ENCODE measurements at places on chromosomes 2 and 18.

DNA sequence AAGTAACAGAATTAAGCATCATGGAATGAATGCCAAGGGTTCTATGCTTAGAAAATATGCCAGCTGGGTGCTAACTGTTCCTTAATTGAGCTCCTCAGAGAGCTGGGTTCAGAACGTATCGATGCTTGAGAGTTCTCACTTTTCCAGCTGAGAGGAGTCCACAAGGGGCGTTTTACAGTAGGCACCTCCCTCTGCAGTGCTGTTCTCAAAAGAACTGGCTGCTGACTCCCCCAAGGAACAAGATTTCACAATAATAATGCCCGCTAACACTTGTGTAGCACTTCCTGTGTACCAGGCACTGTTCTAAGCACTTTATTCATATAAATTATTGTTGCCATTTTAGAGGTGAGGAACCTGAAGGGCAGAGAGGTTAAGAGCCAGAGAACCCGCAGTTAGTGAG lies 18.1 kb upstream of the TMEM237 start:
- no peak for DNase-seq
- H3K36me3 ChIP-seq, result no peaks in the 10 kb centered on the region
- H3K27ac ChIP-seq, result no peak overlapping the region
- no peak overlapping the region for H3K4me3 ChIP-seq
- H3K4me1 ChIP-seq, result no peaks in the 10 kb centered on the region

- H3K4me1 ChIP-seq, result no peaks in the 10 kb centered on the region
- DNase-seq, result no peak
- H3K36me3 ChIP-seq, result no peaks in the 10 kb centered on the region
- no peaks in the 10 kb centered on the region for H3K27me3 ChIP-seq
- H3K4me3 ChIP-seq, result no peak overlapping the region
These were observed 747.9 kb downstream of the SOCS6 start for GRCh38 chr18:71036783-71037182.

GRCh38 chr18:46369323-46369722 lies 265.1 kb downstream of the HAUS1 start:
- H3K27me3 ChIP-seq, result no peaks in the 10 kb centered on the region
- H3K4me1 ChIP-seq, result no peaks in the 10 kb centered on the region
- no peak overlapping the region for H3K4me3 ChIP-seq
- no peak overlapping the region for H3K27ac ChIP-seq
- no peak for DNase-seq
- H3K36me3 ChIP-seq, result no peaks in the 10 kb centered on the region

- peaks cover 3% of the 10 kb centered on the region for H3K27me3 ChIP-seq
- DNase-seq, result no peak
- H3K27ac ChIP-seq, result no peak overlapping the region
- no peak overlapping the region for H3K4me3 ChIP-seq
- no peaks in the 10 kb centered on the region for H3K36me3 ChIP-seq
These were observed 23.7 kb upstream of the SPTBN1 start for GRCh38 chr2:54432251-54433015.

DNA sequence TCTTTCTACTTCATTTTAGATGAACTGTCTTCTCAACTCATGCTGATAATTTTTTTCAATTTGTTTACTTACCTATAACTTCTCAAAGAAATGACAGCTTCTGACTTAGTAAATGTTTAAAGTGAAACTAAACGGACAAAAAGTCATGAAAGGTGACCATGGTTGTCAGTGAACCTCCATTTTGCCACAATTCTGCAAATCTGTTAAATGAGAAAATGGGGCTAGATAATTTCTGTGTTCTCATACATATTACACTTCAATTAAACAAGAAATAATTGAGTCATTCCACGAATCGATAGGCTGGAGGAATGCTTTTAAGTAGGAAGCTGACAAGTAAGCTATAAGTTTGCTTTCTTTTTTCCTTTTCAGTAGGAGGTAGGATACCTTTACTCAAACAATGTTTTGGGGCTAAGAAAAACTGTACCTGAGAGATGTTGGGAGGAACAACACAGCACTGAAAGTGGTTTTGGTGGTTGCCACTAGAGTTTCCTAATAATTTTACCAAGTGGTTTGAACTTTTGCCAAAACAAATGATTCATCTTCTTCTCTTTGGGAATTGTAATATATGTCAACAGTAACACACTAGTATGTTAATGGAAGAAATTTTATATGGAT lies 17.1 kb downstream of the DYNAP start:
- H3K27me3 ChIP-seq, result peaks cover 2% of the 10 kb centered on the region
- DNase-seq, result no peak
- H3K4me1 ChIP-seq, result peaks cover 5% of the 10 kb centered on the region
- H3K4me3 ChIP-seq, result no peak overlapping the region
- H3K36me3 ChIP-seq, result no peaks in the 10 kb centered on the region

DNA sequence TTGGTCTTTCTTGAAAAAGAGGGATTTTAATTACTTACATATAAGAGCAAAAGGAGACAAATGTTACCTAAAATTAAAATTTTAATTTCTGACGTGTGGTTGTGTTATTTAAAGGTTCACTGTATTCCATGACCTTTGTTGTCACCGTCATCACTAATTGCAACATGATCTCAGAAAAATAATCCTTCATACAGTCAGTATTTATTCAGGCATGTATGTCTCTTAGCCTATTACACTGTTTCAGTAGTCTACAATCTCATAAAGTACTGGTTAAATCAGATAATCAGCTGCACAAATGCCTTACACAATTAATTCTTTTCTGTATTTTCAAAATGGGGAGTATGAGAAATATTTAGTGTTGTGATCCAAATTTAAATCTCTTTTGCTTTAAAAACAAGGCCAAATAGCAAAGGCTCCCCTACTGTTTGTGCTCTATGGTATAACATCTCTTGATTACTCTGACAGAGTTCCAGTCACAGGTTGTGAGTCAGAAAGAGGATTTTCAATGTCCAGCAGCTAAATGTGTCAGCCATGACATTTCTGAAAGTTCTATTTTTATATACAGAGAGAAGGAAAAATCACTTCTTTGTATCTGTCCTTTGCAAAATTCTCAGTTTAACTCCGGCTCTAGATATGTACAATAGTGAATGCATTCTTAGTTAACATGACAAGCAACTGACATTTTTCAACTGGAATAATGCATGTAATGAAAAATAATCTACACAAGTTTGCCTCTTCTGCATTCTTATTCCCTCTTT lies 184.0 kb downstream of the FIGN start:
- H3K4me3 ChIP-seq, result no peak overlapping the region
- no peak overlapping the region for H3K27ac ChIP-seq
- no peak for DNase-seq
- no peaks in the 10 kb centered on the region for H3K27me3 ChIP-seq
- no peaks in the 10 kb centered on the region for H3K36me3 ChIP-seq

DNA sequence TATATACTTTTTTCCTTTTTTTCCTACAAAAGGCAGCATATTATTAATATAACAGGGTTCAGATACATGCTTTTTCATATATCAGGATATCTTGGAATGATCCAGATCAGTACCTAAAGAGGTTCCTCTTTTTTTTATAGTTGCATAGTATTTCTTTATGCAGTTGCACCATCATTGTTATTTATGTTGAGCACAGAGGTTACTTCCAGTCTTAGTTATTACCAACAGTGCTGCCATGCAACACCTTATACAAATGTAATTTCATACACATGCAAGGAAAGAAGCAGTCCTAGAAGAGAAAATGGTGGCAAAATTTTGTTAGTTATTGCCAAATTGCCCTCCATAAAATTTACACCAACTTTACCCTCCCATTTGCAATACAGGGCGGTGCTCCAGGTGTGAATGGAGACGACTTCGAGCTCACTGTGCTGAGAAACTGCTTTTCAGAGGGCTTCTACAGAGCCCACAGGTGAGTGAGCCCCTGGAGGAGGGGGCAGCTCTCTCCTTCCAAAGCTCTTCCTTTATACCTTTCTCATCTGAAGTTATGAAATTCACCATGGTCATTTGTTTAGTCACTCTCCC lies 30.0 kb upstream of the KCMF1 start:
- DNase-seq, result no peak
- peaks cover 15% of the 10 kb centered on the region for H3K36me3 ChIP-seq
- peaks cover 61% of the 10 kb centered on the region for H3K4me1 ChIP-seq
- H3K27ac ChIP-seq, result peak overlapping the region; percentile 28
- H3K27me3 ChIP-seq, result no peaks in the 10 kb centered on the region

DNA sequence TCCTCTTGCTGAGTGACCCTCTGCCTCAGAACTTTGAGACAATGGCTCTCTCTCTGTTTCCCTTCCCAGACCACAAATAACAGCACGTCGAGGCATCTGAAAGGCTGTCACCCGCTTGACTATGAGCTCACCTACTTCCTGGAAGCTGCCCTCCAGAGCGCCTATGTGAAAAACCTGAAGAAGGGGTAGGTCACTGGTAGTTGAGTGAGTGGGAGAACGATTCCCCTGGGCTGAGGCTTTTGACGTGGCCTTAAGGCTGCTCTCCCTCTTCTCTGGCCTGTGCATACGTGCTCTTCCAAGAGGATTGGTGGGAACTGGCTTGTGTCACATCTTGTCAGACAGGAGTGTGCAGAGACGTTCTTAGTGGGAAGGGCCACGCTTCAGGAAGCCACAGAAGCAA lies 63.1 kb upstream of the MCFD2 start:
- peaks cover 59% of the 10 kb centered on the region for H3K4me1 ChIP-seq
- H3K4me3 ChIP-seq, result peak overlapping the region; percentile 46
- no peaks in the 10 kb centered on the region for H3K27me3 ChIP-seq
- peak; percentile 72 for DNase-seq
- peak overlapping the region; percentile 91 for H3K27ac ChIP-seq

DNA sequence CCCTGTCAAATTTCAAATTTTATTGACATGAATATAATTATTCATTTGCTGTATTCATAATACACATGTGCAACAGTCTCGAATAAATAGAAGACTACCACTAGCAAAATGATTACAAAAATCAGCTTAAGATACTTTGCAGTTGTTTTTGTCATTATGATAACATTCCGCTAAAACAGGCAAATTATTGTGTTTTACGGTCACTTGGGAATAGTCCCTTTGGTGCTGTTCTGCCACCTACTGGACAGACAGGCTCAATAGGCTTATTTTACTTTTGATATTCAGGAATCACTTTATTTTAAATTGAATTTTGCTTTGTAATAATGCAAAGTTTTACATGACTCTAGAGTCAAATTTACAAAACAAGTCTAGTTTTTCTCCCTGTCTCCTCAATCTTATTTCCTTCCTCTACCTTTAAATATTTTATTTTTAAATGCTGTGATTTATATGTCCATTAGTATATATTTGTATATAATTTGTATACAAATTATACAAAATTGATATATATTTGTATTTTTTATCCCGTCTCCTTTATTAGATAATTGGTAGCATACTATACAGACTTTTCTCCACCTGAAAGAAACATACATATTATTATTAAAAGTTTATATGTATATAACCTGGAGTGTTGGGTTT lies 456.3 kb downstream of the DLGAP1 start:
- no peak for DNase-seq
- H3K27me3 ChIP-seq, result peaks cover 26% of the 10 kb centered on the region
- no peak overlapping the region for H3K27ac ChIP-seq
- no peaks in the 10 kb centered on the region for H3K36me3 ChIP-seq
- H3K4me1 ChIP-seq, result peaks cover 2% of the 10 kb centered on the region
- H3K4me3 ChIP-seq, result no peak overlapping the region

DNA sequence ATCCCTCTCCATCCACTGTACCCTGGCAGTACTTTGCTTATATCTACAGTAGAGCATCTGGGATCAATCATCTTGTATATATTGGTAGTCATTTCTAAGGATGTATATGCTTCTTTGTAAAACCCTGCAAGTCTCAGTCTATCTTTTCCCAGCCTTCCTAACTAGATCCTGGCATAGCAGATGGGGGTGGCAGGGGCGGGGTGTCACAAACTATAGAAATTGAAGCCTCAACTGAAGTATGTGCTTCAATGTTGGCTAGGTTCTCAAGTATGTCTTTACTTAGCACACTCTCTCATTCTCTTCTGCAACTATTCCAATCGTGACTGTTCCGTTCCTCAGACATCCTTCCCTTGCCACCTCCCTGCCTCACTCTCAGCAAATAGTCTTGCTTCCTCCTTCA lies 30.1 kb upstream of the AGPS start:
- no peak overlapping the region for H3K27ac ChIP-seq
- H3K4me1 ChIP-seq, result no peaks in the 10 kb centered on the region
- DNase-seq, result no peak
- H3K36me3 ChIP-seq, result no peaks in the 10 kb centered on the region
- no peak overlapping the region for H3K4me3 ChIP-seq
- no peaks in the 10 kb centered on the region for H3K27me3 ChIP-seq

DNA sequence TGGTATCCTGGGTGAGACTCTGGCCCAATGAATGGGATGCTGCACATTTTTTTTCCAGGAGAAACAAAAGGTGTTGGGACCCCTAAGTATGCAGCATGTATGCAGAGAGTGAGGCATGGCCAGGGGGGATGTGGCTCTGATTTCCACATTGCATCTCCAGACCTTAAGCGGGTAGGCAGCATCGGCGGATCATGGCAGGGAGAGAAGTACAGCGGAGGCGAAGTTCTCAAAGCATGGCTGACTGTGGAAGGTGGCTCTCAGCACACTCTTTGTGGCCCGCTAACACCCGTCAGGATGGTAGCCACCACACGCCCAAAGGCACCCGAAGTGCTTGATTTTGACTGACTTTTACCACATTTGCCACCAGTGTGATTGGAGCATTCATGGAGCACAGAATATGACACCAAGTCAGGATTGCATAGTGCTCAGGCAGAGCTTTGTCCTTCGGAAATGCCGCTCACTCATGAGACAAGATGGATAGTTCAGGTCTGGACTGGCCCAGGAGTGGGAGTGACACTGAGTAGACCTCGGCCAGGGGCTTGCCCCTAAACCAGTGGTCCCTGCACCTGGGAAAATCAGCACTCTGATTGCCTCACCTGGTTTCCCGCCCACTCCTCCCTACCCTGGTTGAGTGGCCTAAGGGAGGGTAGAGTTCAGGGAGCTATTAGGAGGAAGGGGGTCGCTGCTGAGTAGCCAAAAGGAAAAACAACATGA lies 14.2 kb downstream of the INPP4A start:
- peaks cover 90% of the 10 kb centered on the region for H3K4me1 ChIP-seq
- no peak for DNase-seq
- peak overlapping the region; percentile 51 for H3K4me3 ChIP-seq
- H3K36me3 ChIP-seq, result peaks cover 33% of the 10 kb centered on the region
- H3K27me3 ChIP-seq, result no peaks in the 10 kb centered on the region
- H3K27ac ChIP-seq, result peak overlapping the region; percentile 96

GRCh38 chr2:69683170-69683971 lies 39.8 kb upstream of the AAK1 start:
- H3K4me3 ChIP-seq, result peak overlapping the region; percentile 18
- peak overlapping the region; percentile 71 for H3K27ac ChIP-seq
- H3K4me1 ChIP-seq, result peaks cover 53% of the 10 kb centered on the region
- H3K36me3 ChIP-seq, result peaks cover 5% of the 10 kb centered on the region
